ENCODE measurements at places on chromosomes 12 and 14. TPM values are rescaled to one million over a fixed set of nuclear protein-coding genes. Genes with fewer than 3 reads are reported as not detected.

GRCh38 chr12:107843351-107844311 is 69.1 kb downstream of the ASCL4 start:
- H3K27me3 ChIP-seq, result peaks cover 4% of the 10 kb centered on the region
- no peak for DNase-seq
- no peaks in the 10 kb centered on the region for H3K36me3 ChIP-seq
- no peak overlapping the region for H3K27ac ChIP-seq

DNA sequence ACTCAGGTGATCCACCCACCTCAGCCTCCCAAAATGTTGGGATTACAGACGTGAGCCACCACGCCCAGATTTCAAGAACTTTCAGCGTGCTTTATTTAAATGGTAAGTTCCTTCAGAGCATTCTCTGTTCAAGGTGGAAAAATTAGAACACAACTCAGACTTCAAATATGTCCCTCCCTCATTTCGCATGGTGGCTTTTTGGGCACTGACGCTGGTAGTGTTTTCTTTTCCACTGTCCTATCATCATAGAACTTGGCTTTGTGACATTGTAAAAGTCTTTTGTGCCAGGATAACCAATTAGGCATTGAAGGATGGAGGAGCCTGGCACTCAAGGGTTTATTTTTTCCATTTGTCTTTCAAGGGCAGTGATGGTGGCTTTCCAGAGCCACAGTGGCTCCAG is 190.8 kb downstream of the NUAK1 start:
- no peaks in the 10 kb centered on the region for H3K4me1 ChIP-seq
- no peaks in the 10 kb centered on the region for H3K36me3 ChIP-seq
- H3K4me3 ChIP-seq, result no peak overlapping the region
- DNase-seq, result no peak
- no peak overlapping the region for H3K27ac ChIP-seq
- H3K27me3 ChIP-seq, result peaks cover 3% of the 10 kb centered on the region

GRCh38 chr14:79855789-79856188 is 355.5 kb downstream of the DIO2 start:
- no peak overlapping the region for H3K27ac ChIP-seq
- DNase-seq, result no peak
- no peaks in the 10 kb centered on the region for H3K4me1 ChIP-seq
- no peak overlapping the region for H3K4me3 ChIP-seq
- H3K27me3 ChIP-seq, result no peaks in the 10 kb centered on the region

GRCh38 chr12:119222222-119222951 is 43.7 kb downstream of the HSPB8 start:
- no peak for DNase-seq
- no peak overlapping the region for H3K4me3 ChIP-seq
- H3K4me1 ChIP-seq, result no peaks in the 10 kb centered on the region
- H3K27me3 ChIP-seq, result peaks cover 3% of the 10 kb centered on the region
- no peaks in the 10 kb centered on the region for H3K36me3 ChIP-seq

CLEC1B gene
- total RNA-seq, result not detected

SLC25A47 gene
- not detected for total RNA-seq

- peaks cover 41% of the 10 kb centered on the region for H3K4me1 ChIP-seq
- H3K27me3 ChIP-seq, result no peaks in the 10 kb centered on the region
- no peak overlapping the region for H3K27ac ChIP-seq
- DNase-seq, result no peak
- no peaks in the 10 kb centered on the region for H3K36me3 ChIP-seq
These were observed 20.9 kb downstream of the SYT1 start for GRCh38 chr12:78885466-78885865.

GRCh38 chr12:6620137-6620884 is 13.1 kb upstream of the CHD4 start:
- no peak for DNase-seq
- H3K4me3 ChIP-seq, result no peak overlapping the region
- H3K36me3 ChIP-seq, result no peaks in the 10 kb centered on the region
- peaks cover 5% of the 10 kb centered on the region for H3K4me1 ChIP-seq

DNA sequence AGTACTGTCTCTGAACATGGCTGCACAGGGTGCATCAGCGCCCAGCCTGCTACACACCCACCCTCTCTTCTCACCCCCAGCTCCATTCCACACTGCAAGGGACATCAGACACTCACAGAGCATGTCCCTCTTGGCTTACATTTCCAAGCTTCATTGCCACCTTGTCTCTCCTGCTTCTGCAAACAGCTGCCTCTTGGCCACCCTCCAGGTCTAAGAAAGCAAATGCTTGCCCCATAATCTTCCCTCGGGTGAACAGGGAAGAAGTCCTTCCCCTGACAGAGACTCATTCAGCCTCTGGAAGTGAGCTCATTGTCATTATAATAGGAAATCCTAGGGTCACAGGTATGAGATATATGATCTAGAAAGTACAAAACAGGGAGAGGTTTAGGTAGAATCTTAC is 505.2 kb downstream of the RMST start:
- no peak overlapping the region for H3K4me3 ChIP-seq
- no peak overlapping the region for H3K27ac ChIP-seq

P2RX7 gene
- 0.08 TPM for total RNA-seq

DNA sequence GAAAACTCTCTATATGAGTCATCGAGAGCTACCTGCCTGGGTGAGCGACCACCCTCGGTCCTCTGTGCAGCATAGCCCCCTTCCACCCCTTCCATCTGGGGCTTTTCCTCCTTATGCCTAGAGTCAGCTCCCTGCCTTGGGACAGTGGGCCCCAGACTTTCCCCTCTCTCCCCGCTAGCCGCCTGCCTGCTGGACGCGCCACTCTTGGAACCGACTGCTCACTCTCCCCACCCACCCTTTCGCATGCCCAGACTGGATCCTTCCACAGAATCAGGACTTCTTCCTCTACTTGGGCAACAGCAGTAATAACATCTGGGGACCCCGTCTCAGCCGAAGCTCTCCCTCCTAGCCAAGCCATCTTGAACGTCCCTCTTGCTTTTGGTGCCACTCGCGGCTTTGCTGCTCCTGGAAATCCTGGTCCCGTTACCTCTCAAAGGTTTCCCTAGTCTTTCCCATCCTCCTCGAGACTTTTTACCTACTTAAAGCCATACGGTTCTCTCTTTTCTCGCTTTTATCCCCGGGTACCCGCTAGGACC is 671 bp downstream of the ESYT1 start:
- peak overlapping the region; percentile 94 for H3K27ac ChIP-seq
- H3K27me3 ChIP-seq, result peaks cover 2% of the 10 kb centered on the region
- peaks cover 41% of the 10 kb centered on the region for H3K4me1 ChIP-seq
- no peak for DNase-seq

DNA sequence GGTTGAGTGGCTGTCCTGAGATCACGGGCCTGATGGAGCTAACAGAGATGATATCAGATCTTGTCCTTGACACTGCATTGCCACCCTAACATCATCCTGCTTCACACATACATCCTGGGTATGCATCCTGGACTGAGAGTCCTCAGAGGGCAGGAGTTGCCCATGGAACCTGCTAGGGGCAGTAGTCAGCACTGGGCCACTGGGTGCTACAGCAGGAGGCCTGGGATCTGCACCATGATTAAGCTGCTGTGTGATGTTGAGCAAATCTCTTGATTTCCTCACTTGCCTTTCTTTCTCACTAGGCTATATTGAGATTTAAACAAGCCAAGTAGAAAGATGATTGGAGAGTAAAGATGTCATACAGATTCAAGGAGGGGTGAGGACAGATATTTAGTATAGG is 22.1 kb upstream of the EIF4B start:
- H3K27ac ChIP-seq, result no peak overlapping the region
- H3K36me3 ChIP-seq, result no peaks in the 10 kb centered on the region
- H3K4me3 ChIP-seq, result no peak overlapping the region

ACSS3 gene
- total RNA-seq, result 0.85 TPM

KRT74 gene
- not detected for total RNA-seq

FZD10 gene
- total RNA-seq, result not detected

- H3K4me1 ChIP-seq, result peaks cover 24% of the 10 kb centered on the region
- DNase-seq, result no peak
- H3K36me3 ChIP-seq, result peaks cover 18% of the 10 kb centered on the region
- no peak overlapping the region for H3K27ac ChIP-seq
- H3K27me3 ChIP-seq, result peaks cover 5% of the 10 kb centered on the region
These were observed 3.3 kb downstream of the NEMF start for GRCh38 chr14:49849213-49849847.

Measured in HFFc6 (cell line).